ENCODE measurements at places on chromosomes 1 and 21.

- peak; percentile 82 for DNase-seq
These were observed at the start of gene IRF2BP2 for GRCh38 chr1:234610061-234610665. Gene IRF2BP2 (minus strand): TSS chr1:234610178. CDS start chr1:234609494, 684 bp downstream.

GRCh38 chr1:30727824-30728223 is 4.4 kb upstream of the MATN1 start:
- no peak for DNase-seq

DNA sequence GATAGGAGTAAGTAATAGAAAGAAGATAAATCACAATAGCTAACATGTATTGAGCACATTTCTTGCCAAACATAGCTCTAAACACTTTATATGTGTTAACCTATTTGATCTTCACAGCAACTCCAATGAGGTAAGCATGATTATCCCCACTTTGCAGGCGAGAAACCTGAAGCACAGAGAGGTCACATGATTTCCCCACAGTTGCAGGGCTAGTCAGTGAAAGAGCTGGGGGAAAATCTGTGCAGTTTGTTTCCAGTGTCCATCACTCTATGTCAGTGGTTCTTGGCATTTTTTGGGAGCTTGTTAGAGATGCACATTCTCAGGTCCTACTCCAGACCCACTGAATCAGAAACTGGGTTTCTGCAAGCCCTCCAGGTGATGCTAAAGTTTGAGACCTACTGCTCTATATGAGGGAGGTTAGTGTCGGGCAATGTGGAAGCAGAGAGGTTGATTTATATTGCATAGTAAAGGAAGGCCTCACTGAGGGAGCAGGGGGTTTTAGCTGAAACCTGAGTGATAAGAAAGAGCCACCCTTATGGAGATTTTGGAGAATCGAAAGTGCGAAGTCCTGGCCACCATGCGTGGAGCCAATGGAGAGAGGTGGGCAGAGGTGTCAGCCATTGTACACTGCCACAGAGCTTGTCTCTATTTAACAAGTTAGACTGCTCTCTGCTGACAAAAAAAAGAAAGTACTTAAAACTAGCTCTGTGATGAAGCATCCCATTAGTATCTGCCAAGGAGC is 20.9 kb downstream of the MCOLN3 start:
- peak; percentile 32 for DNase-seq

DNA sequence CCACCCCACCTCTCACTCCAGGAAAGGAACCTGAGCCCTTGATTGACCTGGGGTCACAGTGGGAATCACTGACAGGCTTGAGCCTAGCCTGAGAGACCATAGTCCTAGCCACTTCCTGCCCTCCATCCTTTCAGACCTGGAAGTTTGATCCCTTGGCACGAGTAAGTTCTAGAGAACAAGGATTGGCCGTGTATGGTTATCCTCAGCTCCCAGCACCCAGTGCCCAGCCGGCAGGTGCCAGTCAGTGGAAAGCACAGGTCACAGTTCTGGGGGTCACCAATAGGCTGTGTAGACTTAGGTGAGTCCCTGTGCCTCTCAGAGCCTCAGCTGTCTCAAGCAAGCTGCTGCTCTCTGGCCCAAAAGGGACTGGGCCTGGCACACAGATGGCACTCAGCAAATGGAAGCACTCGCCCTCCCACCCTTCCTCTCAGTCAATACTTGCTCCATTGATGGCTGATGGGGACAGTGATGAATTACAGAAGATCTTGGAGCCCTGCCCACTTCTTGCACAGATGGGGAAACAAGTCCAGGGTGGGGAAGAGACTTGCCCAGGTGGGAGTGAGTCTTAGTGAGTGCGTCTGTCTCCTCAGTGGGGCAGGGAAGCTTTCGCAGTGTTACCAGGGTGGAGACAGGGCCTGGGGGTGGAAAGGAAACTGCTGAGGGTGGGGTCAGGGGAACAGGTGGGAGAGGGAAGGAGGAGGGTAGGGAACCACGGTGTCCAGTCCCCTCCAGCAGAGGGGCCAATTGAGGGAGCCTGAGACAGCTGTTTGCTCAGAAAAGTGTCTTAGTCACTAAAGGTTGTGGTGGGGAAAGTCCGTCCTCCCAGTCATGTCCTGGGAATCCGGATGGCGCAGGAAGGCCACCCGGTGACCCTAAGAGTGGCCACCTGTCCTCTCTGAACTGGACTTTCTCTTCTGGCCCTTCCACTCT is 2.6 kb upstream of the KCNQ4 start:
- DNase-seq, result no peak

- no peak for DNase-seq
These were observed 309.4 kb downstream of the NFIA start for GRCh38 chr1:61391730-61392129.

DNA sequence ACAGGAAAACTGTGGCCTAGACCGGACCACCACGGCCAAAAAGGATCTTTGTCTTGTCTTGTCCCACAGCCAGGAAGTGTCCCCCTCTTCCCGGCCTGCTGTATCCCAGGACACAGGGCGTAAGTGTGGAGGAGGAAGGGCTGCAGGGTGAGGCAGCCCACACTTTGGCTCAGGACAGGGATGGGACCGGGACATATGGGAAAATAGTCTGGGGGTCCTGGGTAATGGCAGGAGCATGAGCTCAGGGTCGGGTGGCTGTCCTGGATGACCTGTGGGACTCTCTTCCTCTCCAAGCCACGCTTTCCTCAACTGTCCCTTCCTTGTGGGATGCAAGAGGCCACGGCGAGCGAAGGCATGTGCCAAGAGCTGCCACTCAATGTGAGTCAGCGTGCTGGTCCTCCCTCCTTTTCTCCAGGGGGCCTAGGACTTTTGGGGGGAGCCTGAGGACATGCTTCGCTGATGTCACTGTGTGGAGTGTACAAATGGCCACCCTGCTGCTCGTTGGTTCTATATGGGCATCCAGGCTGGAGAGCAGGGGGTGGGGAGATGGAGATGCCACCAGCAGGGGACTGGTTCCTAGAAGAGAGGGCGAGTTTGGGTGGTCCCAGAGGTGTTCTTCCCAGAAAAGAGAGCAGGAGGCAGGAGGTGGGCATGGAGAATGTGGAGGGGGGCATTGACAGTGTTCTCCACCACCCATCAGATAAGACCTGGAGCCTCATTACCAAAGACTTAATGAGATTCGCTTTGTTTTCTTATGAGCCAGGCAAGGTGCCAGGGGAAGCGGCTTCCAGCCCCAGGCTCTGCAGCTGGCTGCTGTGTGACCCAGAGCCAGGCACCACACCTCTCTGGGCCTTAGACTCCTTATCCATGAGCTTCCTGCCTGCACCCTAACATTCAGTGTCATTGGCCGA is 11.5 kb upstream of the PADI1 start:
- DNase-seq, result peak; percentile 50

- DNase-seq, result peak; percentile 24
These were observed 75.0 kb downstream of the SSBP3 start for GRCh38 chr1:54331091-54331772.

DNA sequence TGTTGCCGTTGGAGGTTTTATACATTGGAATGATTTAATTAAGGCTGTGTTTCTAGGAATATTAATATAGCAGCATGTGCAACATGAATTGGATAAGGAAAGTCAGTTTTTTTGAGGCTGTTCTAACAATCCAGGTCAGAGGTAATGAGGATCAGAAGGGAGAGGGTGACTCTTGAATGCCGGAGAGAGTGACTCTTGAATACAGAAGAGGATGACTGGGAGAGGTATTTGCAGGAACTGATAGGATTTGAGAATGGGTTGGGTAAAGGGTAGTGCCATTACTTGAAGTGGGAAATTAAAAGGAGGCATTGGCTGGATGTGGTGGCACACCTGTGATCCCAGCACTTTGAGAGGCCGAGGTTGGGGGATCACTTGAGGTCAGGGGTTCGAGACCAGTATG is 55.6 kb upstream of the MACF1 start:
- no peak for DNase-seq

- no peak for DNase-seq
These were observed 245.4 kb downstream of the TNR start for GRCh38 chr1:175498002-175498401.

GRCh38 chr1:174204697-174205308 is 45.5 kb downstream of the RABGAP1L start:
- no peak for DNase-seq

DNA sequence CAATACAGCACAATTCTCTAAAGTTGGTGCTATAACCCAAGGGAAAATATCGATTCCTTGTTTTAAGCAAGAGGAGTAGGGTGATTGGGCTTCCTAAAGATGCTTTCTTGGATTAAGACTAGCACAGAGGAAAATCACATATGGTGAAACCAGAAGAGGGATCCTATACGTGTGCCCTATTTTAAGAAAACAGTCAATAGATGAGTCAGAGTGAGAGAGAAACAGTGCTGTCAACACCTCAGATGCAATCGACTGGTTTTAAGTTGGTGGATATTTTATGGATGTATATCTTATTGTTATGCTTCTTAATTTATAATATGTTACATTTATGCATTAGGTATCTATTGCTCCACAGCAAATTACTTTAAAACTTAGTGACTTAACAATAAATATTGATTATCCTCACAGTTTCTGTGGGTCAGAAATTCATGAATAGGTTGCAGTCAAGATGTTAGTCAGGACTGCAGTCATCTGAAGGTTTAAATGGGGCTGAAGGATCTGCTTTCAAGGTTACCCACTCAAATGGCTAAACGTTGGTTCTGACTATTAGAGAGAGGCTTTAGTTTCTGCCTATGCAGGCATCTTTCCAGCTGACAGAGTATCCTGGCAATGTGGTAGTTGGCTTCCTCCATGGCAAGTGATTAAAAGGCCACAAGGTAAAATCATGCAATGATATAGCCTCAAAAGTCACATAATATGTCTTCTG is 61.6 kb upstream of the DEPDC1 start:
- no peak for DNase-seq

Data from A673 (cell line).